ENCODE measurements at places on chromosomes 5 and 9.

GRCh38 chr5:56686337-56687195 is 128.8 kb upstream of the MAP3K1 start:
- peak; percentile 44 for DNase-seq

DNA sequence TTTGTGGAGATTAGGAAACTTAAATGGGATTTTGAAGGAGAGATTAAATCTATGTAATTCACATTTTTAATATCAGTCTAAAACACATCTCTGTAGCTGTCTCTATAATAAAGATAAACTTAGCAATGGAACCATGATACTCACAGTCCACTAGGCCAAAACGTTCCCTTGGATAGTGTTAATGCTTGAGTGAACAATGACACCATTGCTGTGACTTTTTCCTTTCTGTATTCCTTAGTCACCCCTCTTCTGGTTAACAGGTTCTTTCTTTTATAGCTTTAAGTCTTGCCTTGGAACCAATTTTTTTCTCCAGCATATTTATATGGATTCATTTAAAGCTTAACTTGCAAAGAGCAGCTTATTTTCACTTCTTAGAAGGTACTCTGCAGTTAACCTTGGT is 63.3 kb downstream of the INSL6 start:
- no peak for DNase-seq

GRCh38 chr5:56350011-56350596 is 117.0 kb upstream of the ANKRD55 start:
- DNase-seq: peak; percentile 78

DNA sequence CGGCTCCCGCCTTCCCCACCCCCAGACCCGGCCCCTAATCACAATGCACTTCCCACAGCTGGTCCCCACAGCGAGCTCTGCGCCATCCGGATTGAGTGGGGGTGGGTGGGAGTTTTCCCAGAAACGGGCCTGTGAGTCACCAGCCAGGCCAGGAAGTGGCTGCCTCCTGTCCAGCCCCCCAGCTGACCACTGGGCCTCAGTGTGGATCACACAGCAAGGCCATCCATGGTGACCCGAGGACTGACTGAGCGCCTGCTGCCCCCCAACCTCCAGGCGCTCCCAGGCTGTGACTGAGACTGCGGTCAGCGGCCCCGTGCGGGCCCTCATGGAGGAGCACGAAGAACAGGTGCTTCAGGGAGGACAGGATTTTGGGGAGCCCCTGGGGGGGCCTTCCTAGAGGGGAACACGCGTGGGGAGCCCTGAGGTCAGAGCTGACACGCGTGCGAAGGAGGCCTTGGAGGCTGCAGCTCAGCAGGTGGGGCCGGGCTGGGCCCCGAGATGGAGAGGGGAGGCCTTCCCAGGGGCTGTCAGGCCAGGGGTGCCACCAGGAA is 48.3 kb upstream of the EGFL7 start:
- DNase-seq: peak; percentile 37

DNA sequence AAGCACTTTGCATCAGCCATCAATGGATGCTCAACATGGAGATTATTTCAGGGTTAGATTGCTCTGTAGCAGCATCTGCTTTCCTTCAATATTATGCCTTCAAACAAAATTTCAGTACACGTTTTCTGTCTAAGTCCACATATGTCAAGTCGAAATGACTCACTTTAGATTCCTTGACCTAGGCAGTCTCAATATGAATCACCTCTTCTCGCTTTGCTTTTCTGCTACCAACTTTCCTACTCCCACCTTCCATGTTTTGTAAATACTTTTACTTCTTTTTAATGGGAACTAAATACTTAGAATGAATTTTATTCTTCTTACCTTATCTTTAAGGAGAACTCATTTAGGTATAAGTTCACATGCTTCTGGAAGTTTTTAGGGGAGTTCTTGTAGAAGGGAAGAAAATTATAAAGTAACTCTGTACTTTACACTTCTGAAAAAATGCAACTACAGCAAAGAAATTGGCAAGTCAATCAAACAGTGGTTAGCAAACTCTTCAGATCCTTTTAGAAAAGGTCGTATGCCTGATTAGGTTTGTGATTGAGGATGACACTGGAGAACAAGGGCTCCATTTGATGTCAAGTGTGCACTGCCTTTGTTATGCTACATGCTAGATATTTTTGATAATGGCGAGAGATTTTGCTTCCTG is 478.5 kb upstream of the SMARCA2 start:
- no peak for DNase-seq

DNA sequence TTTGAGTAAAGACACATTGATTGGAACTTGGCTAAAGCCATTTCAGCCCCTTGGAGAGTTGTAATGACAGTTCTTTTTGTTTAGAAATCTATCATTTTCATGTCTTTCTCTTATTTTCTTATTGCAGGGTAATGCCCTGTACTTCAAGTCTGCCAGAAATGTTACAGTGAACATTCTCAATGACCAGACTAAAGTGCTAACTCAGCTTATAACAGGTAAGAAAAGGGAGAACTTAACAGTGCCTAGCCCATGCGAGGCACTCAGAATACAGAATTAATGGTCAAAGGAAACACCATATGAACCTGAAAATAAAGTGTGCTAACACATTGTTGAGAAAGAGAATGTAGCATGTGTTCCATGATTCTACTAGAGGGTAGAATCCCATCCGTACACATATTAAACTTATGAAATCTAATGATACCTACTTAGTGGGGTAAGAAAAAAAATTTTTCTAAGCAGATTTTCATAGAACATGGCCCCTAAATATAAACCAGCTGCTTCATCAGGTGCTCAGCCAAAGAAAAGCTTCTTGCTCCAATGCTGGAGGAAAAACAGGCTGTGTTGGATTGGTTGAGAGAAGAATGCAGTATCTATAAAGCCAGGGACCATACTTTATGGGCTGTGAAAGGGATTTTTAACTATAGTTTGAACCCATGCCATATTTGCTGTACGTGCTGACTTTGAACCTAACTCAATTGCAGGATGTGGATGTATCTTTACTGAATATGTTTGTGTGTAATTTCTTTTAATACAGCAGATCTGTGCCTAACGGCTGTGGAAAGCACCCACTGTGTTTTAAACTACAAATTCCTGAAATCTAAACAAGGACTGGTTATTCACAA is 260.8 kb upstream of the PPP1R2B start:
- no peak for DNase-seq

DNA sequence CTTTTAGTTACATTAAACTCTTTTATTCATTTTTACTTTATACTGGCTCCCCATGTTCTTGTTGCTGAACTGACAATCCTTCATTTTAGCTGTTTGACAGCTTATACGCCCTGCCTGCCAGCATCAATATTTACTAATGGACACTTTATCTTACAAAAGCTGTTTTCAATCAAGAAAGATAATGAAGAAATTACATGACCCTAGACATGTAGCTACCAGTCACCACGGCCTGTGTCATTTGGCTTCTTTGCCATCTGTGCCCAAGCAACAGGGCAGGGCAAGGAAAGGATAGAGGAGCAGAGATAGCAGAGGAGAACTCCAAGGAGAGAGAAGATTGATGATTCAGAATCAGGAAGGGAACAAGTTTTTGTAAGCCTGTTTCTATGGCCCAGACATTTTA is 647.3 kb downstream of the BRINP1 start:
- no peak for DNase-seq

DNA sequence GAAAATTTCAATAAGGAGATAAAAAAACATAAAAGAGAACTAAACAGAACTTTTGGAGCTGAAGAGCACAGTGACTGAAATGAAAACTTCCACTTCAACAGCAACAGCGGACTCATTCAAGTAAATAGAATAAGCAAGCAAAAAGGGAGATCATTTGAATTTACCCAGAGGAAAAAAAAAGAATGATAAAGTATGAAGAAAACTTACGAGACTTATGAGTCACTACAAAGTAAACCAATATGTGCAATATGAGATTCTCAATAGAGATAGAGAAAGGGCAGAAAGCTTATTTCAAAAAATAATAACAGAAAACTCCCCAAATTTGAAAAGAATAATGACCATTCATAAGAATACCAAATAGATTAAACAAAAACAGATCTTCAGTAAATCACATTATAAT is 1605.7 kb upstream of the CDH6 start:
- DNase-seq: no peak

GRCh38 chr9:28542928-28543327 is 969.6 kb upstream of the C9orf72 start:
- DNase-seq: no peak

DNA sequence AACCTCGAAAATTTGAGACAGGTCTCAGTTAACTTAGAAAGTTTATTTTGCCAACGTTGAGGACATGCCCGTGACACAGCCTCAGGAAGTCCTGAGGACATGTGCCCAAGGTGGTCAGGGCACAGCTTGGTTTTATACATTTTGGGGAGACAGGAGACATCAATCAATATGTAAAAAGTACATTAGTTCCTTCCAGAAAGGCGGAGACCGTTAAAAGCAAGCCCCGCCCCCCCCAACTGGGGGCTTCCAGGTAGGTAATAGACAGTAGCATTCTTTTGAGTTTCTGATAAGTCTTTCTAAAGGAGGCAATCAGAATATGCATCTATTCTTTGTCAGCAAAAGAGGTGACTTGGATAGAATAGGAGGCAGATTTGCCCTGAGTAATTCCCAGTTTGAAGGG is 599 bp upstream of the MOCS2 start:
- no peak for DNase-seq

DNA sequence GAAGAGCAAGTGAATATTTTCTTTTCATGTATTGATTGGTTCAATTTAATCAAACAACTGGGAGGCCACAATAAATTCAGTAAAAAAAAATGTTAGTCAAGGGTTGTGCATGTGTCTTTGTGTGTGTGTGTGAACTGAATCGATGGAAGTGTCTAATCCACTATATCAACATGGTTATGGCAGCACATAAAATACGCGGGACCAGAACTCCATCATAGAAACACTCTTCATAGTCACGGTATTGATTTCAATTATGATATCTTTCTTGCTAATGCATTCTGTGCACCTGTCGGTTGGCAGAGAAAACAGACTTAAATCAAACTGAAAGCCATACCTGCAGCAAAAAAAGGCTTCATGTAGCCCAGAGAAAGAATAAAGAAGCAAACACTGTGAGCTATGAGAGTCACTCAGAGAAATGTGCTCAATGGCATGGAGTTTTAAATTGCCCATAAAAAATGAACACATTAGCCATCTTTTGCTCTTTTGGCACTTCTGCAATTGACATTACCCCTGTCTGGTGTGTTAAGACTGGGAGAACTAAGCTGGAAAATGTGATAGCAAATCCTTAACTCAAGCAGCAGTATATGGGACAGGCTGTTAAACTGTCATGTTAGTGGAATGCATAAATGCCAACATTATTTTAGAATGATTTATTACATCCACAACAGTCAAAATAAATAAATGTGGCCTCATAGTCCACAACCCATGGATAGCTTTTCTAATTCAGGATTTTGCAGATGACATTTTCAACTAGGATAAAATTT is 642.4 kb upstream of the C9orf72 start:
- no peak for DNase-seq

DNA sequence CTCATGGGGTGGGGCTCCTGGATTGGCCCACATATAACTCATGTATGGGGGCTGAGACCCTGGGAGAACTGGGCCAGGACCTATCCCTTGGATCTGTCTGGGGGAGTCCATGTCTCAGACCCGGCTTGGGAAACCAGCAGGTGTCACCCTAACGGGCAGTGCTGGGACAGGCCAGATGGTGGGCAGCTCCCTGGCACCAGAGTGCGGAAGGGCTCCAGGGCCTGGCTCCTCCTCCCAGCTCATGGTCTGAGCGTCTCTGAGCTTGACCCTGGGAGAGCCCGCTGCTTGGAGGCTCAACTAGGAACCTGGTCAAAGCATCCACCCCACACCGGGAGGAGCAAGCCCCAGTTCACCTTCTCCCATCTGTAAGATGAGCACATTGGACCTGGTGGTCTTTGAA is 15.5 kb upstream of the NCS1 start:
- DNase-seq: no peak
